ENCODE measurements at places on chromosomes 13 and 19.

DNA sequence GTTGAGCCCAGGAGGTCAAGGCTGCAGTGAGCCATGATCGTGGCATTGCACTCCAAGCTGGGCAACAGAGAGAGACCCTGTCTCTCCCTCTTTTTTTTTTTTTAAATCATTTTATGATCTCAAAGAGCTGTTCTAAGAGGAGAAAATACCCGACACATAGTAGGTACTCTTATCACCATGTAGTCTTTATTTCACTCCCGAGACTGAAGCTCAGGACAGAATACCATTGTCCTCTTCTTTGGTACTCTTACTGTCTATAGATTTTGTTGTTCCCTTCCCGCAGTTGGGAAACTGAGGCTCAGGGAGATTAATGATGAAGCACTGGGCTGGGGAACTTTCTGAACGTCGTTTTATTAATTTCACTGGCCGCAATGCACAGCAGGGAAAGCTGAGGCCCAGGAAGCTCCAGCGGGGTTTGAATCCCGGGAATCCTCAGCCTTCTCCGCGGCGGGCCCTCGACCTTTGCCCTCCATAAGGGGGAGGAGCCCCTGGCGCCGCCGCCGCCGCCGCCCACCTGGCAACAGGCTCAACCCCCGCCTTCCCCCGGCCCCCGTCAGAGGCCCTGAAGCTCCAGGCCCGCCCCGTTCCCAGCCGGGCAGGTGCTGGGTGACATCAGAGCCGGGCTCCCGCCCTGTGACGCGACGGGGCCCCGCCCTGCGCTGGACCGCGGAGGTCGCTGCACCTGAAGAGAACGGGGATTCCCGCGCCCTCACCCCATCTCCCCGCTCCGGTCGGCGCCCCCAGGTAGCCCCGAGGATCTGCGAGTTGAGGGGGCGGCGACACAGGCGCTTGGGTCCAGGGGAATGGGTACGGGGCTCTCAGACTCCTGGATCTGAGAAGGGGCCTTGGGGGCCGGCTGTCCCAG, 1.6 kb downstream of the MYH14 start:
- no peak for DNase-seq

- DNase-seq, result no peak
These were observed 310.9 kb downstream of the TDRD3 start for GRCh38 chr13:60707878-60708277.

GRCh38 chr13:51266642-51267041, 44.4 kb downstream of the FAM124A start:
- no peak for DNase-seq

DNA sequence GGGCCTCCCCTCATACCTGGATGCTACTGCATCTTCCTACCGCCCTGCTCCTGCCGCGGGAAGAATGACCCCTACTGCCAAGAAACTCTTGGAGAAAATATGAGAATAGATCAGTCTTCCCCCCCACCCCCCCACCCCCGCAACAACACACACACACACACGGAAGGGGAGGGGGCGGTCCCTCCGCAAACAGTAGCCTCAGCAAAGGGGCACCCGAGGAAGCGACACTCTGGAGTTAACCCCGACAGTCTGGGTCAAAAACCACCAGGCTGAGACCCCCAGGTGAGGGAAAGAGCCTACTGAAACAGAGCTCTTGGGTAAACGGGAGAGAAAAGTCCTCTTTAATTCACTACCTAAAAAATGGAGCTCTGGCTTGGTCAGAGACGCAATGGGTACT, 1.2 kb downstream of the MED26 start:
- no peak for DNase-seq

- DNase-seq, result peak; percentile 40
These were observed 737 bp upstream of the ZNF181 start for GRCh38 chr19:34733266-34733745.
